Cerebellum (tissue), 4 donors: ENCODE measurements at places on chromosomes 6 and 20. TPM values are rescaled to one million over a fixed set of nuclear protein-coding genes. Genes with fewer than 3 reads are reported as not detected.

PCMT1 gene
- total RNA-seq = 78.8 TPM

PRICKLE4 gene
- 2.4 TPM for total RNA-seq

SPTLC3 gene
- 2.4 TPM for total RNA-seq

GABBR1 gene
- 133 TPM for total RNA-seq

C4A gene
- 13.5 TPM for total RNA-seq

CALHM4 gene
- not detected for total RNA-seq

MLIP gene
- 6.3 TPM for total RNA-seq

KHDRBS2 gene
- 35.1 TPM for total RNA-seq

GRCh38 chr6:106116125-106116832 is 30.1 kb downstream of the PRDM1 start:
- DNase-seq = peak; percentile 77

- DNase-seq = no peak
Measured at GRCh38 chr6:150673720-150674346, 74.1 kb downstream of the PLEKHG1 start.

GRCh38 chr6:36132246-36132895 is 2.1 kb downstream of the MAPK13 start:
- DNase-seq = no peak

GRCh38 chr20:51610111-51610510 is 67.6 kb upstream of the NFATC2 start:
- no peak for DNase-seq

DNA sequence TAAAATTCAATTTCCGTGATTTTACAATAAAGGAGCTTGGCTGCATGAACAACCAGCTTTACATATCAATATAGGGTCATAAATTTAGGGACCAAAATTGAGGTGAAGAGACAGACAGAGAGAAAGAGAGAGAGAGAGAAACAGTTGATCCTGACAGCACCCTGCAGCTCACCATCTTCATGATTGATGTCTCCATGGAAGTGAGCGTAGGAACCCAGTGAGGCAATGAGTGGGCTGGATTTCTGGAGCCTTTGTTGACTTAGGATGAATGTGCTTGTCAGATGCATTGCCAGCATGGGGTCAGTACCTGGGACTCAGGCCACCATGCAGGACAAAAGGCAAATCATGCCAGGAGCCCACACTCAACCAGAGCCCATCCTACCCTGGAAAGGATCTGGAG is 165.1 kb upstream of the SYNDIG1 start:
- DNase-seq = no peak

GRCh38 chr6:90859056-90859455 is 272.2 kb upstream of the MAP3K7 start:
- no peak for DNase-seq

GRCh38 chr20:53643031-53643832 is 49.6 kb upstream of the ZNF217 start:
- no peak for DNase-seq

- DNase-seq = no peak
Measured at GRCh38 chr6:20260360-20260759, 48.1 kb upstream of the MBOAT1 start.

DNA sequence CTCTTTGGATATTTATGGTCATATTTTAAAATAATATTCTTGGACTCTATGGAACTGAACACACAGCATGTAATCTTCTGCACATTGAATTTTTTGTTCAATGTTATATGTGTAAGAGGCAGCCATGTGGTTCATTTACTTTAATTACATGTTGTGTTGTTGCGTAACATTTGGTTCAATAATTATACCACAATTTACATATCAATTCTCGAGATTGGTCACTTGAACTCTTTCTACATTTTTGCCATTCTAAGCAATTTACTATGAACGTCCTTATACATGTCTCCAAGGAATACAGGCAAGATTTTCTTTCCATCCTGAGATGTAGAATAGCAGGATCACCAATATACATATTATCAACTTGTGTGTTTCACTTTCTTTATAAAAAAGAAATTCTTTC is 18.5 kb upstream of the STMND1 start:
- no peak for DNase-seq

DNA sequence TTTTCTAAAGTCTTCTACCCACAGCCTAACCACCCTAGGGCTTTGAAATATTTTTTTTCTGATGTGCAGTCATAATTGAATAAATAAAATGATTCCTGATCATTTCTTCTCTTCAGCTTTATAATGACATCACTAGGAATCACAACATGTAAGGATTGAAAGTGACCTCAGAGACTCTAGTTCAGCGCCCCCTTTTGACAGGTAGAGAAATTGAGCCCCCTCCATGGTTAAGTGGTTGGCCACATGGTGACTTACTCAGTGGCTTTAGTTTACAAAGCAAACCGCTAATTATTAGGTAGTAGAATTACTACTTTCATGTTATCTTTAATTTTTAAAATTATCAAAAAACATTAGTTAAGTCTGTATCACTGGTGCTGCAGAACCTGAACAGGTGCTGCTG is 13.3 kb upstream of the SLC2A12 start:
- no peak for DNase-seq

DNA sequence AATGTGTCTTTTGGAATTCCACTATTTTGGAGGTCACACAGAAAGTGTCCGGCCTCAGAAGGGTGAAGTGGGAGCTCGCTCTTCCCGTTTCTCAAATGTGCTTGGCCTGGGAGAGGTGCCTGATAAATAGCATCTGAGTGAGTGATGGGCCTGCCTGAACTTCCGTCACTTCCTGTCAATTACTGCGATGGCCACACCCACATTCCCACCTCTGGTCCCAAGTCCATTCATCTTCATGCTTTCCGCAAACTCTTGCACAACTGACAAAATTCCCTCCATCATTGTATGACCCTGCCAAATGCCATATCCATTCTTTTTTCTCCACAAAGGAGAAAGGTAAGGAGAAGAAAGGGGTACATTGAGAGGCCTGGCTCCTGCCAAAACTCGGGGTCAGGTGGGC is 169.0 kb downstream of the QKI start:
- DNase-seq = no peak

- DNase-seq = no peak
Measured at GRCh38 chr20:45432294-45432693, 16.4 kb downstream of the PIGT start.

- peak; percentile 68 for DNase-seq
Measured at GRCh38 chr20:45406260-45407066, 1.6 kb upstream of the DBNDD2 start.

DNA sequence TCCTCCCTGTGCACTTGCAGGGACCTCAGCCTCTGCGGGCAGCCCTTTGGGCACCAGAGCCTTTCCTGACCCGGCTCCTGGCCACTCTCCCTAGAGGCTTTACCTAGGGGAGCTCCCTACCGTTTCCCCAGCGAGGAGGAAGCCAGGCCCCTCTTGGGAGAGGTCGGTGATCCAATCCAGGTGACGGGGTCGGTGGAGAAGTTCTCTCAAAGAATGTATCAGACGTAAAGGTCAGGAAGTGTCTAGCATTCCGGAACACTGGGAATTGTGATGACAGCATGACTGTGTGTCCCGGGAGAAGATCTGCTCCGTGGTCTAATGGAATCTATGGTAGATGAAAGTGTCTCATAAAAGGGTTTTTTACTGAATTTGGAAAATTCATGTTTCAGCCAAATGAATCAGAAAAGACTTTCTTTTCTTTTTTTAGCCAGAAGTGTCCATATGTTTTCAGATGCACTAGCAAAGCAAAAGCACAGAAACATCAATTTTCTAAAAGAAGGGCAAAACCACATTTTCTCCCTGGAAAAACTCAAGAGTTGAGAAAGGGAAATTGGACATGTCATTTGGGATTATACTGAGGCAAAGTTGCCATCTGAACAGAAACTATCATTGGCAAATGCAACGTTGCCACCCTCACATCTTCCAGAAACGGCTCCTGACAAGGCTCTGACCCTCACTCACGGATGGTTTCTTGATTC is 289.4 kb downstream of the THBS2 start:
- no peak for DNase-seq

DNA sequence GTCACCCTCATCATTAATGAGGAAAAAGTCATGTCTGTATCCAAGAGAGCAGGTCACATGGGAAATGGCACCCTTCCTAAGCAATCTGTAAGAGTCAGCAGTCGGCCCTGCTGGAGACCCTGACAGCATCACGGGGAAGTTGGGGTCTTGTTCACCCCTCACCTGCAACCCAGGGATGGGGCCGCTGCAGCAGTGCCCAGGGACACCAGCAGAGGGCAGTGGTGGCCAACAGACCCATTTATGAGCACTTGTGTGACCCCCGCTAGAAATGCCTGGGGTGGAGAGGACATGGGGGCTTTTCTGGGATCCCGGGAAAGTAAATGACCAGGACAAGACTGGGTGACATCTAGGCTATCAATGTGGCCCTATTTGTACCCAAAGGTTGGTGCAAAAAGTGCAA is 35.9 kb downstream of the ANKRD60 start:
- no peak for DNase-seq

DNA sequence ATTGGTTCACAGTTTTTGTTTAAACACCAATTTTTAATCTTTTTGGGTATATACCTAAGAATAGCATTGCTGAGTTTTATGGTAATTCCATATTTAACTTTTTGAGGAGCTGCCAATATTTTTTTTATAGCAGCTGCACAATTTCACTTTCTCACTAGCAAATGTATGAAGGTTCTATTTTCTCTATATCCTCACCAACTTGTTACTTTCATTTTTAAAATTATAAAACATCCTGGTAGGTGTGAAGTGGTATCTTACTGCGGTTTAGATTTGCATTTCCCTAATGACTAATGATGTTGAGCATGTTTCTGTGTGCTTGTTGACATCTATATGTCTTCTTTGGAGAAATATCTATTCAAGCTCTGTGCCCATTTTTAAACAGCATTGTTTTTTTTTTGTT is 452.1 kb downstream of the GRIK2 start:
- no peak for DNase-seq

- no peak for DNase-seq
Measured at GRCh38 chr20:12053353-12053752, 135.7 kb downstream of the BTBD3 start.

GRCh38 chr6:138588805-138589434 is 89.6 kb upstream of the NHSL1 start:
- peak; percentile 78 for DNase-seq

DNA sequence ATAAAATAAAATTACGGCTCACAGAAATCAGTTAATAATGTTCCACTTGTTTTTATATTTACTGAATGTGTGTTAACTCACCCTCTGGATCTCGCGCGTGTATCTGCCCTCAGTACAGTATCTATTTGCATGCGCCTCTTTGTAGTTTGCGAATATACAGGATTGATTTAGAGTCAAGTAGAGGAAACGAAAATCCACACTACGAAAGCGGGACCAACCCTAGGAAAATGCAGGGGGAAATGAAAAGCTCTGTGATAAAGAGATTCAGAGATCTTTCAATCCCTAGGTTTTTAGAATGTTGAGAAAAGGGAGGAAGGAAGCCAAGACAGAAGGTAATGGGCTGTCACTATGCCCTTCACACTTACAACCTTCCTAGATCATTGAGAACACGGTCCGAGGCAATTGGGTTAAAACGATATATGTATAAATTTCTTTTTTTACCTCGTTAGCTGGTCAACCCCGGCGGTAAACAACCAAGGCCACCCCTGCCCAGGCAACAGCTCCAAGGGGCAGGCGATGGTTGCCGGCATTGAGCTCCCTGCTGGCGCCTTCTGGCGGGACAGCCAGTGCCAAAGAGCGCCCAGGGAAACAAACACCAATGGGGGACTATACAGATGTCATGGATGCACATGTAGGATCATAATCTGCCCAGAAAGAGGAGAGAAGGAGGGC is 792 bp upstream of the FUT9 start:
- DNase-seq = no peak

DNA sequence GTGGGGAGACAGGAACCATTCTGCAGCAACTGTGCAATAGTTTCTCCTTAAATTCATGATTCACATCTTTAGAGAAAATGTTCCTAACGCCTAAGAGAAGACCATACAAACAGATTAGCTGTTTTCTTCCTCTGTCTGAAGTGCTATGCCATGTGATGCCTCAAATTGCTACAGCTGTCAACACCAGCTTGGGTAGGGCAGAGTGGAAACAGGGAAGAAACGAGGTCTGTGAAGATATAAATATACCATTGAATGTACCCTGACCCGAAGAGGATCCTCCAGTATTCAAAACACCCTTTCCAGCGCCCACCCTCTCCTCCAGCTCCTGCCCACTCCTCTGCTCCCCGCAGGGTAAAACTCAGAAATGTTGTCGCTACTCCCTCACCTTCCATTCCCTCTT is 40.3 kb upstream of the PRND start:
- no peak for DNase-seq

GRCh38 chr6:45432977-45433376 is 55.2 kb upstream of the SUPT3H start:
- no peak for DNase-seq

GRCh38 chr6:12968290-12968689 is 251.7 kb downstream of the PHACTR1 start:
- DNase-seq = no peak

DNA sequence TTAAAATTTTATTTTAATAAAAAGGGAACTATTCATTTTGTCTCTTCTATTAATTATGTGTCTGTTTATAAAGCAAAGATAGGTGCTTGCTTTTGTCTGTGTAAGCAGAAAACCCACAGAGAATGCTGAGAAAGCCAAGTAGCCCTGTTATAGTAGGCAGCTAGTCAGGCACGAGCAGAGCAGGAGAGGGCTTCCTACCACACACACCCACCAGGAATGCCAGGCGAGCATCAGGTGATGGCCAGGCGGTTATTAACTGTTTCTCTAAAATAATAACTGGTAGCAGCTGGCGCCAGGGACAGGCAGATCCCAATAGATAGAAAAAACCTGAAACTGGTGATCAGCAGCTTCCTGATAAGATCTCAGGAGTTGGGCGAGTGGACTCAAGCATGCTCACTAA is 15.7 kb downstream of the C6orf15 start:
- no peak for DNase-seq

GRCh38 chr20:18857640-18858039 is 44.1 kb downstream of the SCP2D1 start:
- no peak for DNase-seq

DNA sequence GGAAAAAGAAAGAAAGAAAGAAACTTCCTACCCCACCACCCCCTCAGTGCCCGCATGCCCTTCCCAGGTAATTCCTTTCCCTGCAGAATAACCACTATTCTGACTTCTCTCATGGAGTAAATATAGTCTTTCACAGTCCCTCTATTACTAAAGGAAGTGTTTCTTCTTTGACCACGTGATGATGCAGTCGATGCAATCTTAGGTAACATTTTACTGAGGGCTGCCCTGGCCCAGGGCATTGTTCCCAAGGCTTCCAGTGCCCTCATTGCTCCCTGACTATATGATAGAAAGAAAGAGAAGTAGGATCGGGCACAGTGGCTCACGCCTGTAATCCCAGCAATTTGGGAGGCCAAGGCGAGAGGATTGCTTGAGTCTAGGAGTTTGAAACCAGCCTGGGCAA is 29.1 kb downstream of the ARHGAP40 start:
- no peak for DNase-seq

GRCh38 chr6:35146453-35146852 is 5.3 kb upstream of the TCP11 start:
- DNase-seq = no peak
